Astrocyte of the hippocampus (primary cell): ENCODE measurements at places on chromosomes 7 and 10.

GRCh38 chr10:30736685-30737232 is 107.2 kb upstream of the LYZL2 start:
- peak; percentile 98 for DNase-seq

DNA sequence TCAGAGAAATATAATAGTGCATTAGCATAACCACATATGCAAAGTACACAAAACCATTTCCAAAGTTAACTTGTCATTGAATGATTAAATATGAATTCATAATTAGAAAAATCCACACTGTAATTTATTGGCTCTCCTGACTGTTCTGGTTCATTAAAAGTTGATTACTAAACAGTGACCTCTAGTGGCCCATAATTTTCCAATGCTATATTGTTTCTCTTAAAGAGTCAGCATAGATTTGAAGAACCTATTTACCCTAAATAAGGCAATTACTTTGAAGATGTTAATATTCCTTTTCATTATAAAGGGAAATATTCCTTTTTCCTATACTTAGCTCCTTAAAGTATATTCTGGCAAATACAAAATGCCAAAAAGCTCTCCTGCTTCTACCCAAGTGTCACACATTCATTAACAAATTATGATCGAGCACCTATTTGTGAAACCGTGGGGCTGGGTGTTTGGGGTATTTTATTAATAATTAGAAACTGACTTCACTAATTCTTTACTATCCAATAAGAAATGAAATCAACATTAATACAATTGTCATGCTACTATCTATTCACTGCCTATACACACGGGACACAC is 86.2 kb downstream of the HIBADH start:
- peak; percentile 46 for DNase-seq

DNA sequence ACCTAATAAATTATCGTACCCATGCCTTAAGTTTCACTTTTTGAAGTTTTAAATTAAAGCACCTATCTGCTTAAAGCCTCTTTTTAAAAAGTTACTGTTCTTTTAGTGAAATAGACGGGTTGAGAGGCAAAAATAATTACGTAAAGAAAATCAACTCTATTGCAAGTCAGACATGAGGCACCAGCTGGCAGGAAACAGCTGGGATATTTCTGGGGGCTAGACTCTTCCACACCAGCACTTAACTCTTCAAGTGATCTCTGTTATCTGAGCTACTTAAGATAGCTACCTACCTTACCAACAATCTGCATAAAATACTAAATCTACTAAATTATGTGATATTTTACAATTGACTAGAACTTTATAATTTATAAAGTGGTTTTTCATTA is 35.8 kb downstream of the GBF1 start:
- no peak for DNase-seq

- DNase-seq: no peak
Measured at GRCh38 chr7:6290319-6290741, 17.9 kb upstream of the CYTH3 start.

- DNase-seq: no peak
Measured at GRCh38 chr10:43215758-43216455, 51.0 kb downstream of the RASGEF1A start.

- DNase-seq: no peak
Measured at GRCh38 chr10:38605153-38605661, 511.1 kb downstream of the ZNF37A start.

- no peak for DNase-seq
Measured at GRCh38 chr7:135843214-135843613, 94.6 kb upstream of the FAM180A start.

DNA sequence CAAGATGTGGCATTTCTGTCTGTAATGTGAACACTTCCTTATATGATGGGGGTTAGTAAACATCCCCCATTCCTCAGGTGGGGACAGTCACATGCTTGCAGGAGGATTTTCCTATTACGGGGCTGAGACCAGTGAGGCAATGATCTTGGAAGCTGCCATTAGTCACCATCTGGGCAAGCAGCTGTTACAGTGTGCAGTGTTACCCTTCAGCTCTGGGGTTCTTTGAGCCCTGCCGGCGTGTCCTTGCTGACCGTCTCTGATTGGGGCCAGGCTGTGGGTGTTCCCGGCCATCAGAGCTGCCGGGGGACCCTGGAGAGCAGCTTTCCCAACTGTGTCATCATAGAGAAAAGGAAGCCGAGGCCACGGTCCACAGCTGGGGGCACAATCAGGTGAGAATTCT is 126.8 kb upstream of the FAM20C start:
- peak; percentile 27 for DNase-seq

DNA sequence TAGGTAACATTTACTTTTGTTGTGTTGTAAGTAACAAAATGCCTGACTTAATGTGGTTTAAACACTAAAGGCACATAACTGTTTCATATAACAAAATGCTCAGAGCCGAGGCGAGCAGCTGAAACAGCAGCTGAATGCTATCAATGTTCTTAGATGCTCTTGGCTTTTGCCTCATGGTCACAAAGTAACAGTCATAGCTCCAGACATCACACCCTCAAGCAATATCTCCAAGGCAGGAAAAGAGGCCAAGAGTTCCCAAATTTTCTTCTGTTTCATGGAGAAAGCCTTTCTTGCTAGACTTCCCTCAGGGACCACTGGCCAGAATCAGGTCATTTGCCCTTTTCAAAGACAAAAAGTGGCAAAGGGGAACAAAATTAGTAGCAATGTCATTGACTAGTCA is 43.5 kb upstream of the PFKP start:
- DNase-seq: no peak

DNA sequence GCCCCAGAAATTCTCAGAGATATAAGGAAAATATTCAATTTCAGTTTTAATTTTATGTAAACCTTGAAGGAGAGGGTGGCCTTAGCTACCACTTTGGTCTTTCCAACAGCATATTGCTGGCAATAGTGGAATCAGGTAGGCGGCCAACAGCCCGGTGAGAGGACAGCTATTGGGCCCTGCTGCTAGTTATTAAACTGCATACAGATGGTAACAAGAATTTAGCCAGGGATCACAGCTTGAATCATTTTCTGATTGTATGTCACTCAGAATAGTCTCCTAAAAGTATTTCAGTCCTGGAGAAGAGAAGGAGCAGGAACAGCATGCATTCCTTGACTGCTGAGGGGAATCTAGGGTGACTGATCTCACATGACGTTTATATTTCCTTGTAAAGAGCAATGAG is 261.4 kb upstream of the SMIM30 start:
- no peak for DNase-seq

- DNase-seq: no peak
Measured at GRCh38 chr10:92961638-92962037, 99.0 kb upstream of the CYP26C1 start.
